Testis (tissue), 5 donors: ENCODE measurements at places on chromosomes 3 and 15.

- DNase-seq: no peak
Measured at GRCh38 chr3:197961582-197961945, 1.5 kb downstream of the LMLN start.

GRCh38 chr3:196141052-196141865 is 59.4 kb upstream of the TFRC start:
- DNase-seq: no peak

- no peak for DNase-seq
Measured at GRCh38 chr15:72289597-72290325, 17.4 kb upstream of the PARP6 start.

GRCh38 chr3:45896956-45897355 is 10.6 kb downstream of the CCR9 start:
- no peak for DNase-seq

- DNase-seq: no peak
Measured at GRCh38 chr15:69340243-69340900, 41.7 kb downstream of the PAQR5 start.

DNA sequence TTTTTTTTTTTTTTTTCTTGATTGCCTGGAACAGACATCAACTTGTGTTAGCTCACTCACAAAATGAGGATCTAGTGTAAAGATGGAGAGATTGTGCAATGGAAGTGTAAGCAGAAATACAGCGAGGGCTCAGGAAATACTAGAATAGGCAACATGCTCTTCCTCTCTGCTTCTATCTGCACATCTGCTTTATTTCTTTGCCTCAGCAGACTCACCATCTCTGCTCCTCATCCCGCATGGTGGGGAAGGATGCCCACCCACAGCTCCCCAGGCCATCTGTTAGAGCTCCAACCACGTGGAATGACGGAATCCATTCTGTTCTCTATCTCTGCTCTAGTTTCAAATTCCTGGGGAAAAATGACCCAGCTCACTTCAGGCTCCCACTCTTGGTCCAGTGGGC is 128.0 kb upstream of the ADAMTS9 start:
- DNase-seq: no peak

GRCh38 chr3:3923619-3924018 is 124.4 kb downstream of the LRRN1 start:
- DNase-seq: no peak

- no peak for DNase-seq
Measured at GRCh38 chr15:89492111-89492641, 4.2 kb downstream of the RHCG start.
